ENCODE measurements at places on chromosomes 1 and 21.

GRCh38 chr1:12617901-12618660 lies at the start of gene DHRS3:
DHRS3 (minus strand) TSS chr1:12618210; CDS start chr1:12617348, 862 bp downstream.
- peak; percentile 54 for DNase-seq

DNA sequence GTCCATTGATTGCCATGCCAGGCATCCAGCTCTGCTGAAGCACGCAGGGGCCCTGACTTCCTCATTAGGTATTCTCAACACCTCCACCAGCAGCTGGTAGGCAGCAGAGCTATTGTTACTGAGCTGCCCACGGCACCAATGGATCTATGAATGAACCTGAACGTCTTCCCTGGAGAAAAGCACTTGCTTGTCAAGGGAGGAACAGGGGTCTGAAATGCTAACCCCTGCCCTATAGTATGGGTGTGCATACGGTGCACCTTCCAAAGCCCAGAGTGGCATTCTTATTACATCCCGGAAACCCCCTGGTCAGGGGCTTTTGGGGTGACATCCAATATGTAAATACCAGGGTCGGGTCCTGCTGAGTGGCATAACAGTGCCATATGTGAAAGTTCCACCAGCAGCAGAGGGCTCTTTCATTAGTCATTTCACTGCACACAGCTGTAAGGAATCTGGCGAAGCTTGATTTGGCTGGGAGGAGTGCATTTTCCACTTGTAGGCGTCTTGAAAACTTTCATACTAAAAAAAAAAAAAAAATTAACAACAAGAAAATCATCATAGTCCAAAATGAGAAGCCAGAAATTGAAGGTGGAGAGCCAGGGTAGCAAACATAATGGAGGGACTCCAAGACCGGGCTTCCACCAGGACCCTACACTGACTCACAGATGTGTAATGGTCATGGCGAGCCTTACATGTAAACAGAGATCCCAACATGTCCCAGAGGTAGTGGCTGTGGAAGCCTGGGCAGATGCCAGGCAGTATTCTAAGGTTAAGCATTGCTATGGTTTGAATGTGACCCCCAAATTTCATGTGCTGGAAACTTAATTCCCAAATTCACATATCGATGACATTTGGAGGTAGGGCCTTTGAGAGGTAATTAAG lies 58.8 kb upstream of the PRDX6 start:
- no peak for DNase-seq

GRCh38 chr1:88800382-88801051 lies 90.8 kb downstream of the GTF2B start:
- no peak for DNase-seq

DNA sequence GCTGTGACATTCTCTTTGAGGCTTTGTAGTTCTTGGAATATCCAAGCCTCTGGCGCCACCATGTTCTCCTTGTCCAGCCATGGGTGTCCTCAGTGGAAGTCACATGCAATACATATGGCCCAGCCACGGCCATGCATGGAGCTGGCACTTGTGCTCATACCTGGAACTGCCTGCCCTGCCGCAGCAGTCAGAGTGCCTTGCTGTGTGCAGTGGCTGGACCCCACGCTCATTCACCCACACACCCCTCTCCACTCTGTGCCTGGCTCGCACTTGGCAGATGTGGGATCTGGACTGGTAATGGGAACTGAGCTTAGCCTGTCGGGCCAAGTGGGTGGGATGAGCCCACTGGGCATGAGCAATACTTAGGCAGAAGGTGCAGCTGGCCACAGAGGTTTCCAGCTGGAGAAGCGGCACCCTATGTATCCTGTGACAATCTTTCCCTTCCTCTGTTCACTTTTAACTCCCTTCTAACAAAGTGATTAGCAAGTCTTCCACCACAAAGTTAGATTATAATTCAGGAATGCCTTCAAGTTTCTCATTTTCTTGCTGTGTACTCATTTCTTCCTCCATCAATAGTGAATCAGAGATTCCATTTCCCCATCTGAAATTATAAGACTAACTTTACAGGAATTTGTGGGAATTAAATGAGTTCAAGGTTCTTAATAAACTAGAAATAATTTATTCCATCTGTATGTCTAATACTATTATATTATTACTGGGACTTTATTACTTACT lies 351.6 kb upstream of the NCAM2 start:
- DNase-seq = no peak

DNA sequence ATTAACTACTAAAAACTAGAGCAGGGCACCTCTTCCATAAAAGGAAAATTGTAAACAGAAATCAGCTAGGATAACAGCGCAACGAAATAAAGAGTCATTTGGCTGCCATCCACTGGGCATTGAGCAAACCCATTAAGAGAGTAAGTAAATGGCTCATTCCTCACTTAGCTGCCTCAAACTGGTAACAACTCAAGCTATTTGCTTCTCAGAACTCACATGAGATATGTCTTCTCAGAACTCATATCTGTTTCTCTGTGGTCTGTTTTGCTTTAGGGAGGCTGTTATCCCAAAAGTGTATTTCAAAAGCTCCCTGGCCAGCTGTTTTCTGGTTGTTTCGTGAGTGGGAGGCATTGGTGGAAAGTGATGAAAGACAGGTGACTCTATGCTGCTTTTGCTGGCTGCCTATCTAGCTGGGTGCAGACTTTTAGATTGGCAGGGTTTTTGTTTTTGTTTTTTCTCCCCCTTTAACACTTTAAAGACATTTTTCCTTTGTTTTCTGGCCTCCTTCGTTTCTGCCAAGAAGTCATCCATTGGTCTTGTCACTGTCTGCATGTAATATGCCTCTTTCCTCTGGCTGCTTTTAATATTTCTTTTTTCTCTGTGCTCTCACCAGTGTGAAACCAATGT lies 269.2 kb upstream of the RGS18 start:
- DNase-seq = no peak
